ENCODE measurements at places on chromosomes 12 and 14.

DNA sequence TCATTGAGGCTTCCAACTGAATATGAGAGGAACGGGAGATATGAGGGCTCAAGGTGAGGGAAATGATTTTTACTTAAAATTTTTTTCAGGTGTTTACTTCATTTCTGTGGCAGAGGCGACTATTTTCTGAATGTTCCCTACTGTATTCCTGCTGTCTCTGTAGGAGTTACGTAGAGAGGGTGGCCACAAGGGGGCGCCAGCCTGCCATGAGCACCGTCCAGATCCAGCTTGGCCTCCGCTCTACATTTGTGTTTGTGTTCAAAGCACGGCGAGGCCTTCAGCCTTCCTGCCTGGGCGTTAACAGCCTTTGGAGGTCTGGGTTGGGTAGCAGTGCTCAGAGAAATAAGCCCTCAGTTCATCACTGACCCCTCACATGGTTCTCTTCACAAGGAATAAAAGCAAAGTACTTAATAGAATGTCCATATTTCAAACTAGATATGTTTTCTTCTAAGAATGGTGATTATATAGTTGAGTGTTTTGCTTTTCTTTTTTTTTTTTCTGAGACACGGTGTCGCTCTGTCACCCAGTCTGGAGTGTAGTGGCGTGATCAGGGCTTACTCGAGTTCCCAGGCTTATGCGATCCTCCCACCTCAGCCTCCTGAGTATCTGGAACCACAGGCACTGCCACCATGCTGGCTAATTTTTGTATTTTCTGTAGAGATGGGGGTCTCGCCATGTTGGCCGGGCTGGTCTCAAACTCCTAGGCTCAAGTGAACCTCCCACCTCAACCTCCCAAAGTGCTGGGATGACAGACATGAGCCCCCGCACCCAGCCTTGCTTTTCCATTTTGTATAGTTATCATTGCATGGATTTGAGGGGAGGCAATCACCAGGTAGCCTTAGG, 22.3 kb downstream of the CKB start:
- peak; percentile 76 for DNase-seq

- DNase-seq, result no peak
These were observed 22.0 kb upstream of the MGST1 start for GRCh38 chr12:16325426-16325825.

DNA sequence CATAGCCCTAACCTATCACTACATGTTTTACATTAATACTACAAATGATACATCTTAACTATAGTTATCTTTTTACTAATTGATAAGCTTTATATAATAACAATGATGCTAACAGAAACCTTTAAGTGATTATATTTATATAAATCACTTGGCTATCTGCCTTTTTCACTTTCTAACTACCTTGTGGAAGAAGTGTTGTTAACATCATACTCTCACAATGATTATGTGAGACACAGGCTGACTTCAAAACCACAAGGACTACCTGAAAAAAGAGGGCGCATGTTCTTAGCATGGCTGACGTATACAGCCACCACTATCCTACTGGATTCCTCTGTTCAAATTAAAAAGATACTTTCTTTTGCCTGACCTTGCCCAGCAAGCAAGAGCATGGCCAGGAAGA, 135.3 kb upstream of the SOX5 start:
- DNase-seq, result no peak

DNA sequence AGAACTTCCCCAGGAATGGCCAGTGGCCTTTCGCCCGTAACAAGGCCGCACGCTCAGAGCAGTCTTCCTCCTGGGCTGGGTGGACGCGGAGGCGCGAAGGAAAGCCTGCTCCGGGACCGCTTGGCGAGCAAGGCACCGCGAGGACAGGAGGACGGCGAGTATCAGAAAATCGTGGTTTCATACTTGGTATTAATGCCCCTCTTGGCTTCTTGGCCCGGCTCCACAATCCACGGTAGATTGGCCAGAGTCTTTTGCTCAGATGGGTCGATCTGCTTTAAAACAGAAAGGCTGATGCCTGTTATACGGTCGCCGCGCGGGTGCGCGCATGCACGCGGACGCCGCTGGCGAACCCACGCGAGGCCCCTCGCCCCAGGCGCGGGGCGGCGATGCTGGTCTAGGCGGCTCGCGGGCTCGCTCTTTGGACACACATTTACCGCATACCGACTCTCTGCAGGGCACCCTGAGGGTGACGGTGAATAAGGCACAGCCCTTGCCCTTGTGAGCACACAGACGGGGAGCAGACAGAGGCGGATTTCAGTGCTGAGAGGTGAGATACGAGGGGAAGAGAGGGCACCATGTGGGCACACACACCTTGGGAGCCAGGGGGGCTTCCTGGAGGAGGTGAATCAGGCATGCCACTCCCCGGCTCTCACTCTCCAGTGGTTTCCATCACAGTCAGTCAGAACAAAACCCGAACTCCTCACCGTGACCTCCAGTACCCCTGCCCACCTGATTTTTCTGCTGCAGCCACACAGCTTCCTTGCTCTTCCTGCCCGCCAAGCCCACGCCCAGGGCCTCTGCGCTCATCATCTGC, 100.7 kb downstream of the APAF1 start:
- peak; percentile 24 for DNase-seq

- DNase-seq, result no peak
These were observed 36.5 kb downstream of the WIF1 start for GRCh38 chr12:65084579-65084978.

- DNase-seq, result no peak
These were observed 90.9 kb upstream of the DCN start for GRCh38 chr12:91273560-91273959.

DNA sequence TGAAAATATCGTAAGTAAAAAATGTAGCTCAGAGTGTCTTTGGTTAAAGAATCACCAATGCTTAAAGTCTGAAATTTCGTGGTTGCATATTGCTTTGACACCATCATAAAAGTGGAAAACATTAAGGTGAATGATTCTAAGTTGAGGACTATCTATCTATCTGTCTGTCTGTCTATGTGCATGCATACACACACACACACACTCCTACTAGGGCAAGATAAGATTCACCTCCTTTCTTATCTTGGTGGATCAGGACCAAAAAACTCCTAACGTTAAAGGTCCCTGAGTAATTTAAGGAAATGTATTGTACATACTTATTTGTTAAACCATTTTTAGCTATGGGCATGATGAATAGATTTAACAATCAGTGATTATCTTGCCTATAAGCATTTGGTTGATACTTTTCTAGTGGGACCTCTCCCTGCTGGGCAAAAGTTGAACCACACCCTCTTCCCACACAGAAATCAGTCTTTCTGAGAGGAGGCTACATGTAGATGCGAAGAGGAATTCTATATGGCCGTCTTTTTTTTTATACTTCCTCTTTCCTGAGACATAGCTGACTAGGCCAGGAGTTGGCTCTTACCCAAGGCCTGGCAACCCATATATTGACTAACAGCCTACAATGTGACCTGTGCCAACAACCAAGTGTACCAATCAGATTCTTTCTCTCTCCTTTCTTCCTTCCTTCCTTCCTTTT, 19.3 kb upstream of the LLPH start:
- no peak for DNase-seq

- DNase-seq, result no peak
These were observed 68.2 kb downstream of the USP15 start for GRCh38 chr12:62328296-62328921.

- DNase-seq, result peak; percentile 56
These were observed 411.0 kb upstream of the OR4E1 start for GRCh38 chr14:22084393-22085281.

- DNase-seq, result no peak
These were observed 143.7 kb downstream of the ASCL4 start for GRCh38 chr12:107917912-107918800.

DNA sequence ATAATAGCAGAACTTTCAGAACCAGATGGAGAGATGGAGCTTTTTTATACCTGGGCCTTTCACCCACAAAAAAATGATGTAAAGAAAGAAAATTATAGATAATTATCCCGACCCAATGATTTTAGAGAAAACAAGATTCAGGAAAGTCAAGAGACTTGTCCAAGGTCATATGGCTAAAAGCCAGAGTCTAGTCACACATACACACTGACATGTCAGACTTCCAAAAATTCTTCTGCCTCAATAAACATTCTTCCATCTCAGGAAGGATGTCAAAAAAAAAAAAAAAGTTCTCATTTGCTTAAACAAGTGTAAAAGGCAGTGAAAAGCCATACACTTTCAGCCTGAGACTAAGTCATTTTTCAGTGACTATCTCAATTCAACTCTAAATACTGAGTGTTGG, 116.0 kb downstream of the PRICKLE1 start:
- DNase-seq, result no peak

DNA sequence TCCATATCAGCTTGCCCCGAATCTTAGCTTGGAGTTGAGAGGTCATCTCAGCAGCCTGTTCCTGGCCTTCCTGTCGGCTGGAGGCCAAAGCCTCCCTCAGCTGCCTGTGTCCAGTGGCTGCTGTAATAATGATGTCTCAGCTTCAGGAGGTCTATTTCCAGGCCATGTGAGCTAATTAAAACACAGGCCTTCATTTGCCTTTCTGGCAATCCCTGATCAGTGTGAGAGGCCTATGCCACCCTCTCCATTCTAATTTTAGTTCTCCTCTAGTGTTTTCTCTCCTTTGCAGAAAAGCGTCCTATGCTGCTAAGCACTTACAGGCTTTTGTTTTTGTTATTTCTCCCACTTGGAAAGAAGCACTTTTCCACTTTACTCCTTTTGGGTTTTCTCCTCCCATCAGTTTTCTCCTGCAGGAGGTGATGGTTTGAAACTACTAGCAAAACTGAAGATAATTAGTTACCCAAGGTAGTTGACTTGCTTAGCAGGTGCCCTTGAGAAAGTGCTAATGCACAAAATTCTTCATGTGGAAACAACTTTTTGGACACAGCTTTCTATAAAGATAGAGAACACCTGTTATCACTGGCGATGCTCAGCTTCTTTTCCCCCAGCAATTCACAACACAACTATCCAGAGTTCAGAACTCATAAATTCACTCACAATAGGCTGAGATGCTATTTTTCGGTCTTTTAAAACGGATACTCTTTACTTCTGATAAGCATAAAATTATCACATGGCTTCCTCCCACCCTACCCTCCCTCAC, 255.3 kb upstream of the GARIN6 start:
- DNase-seq, result no peak

- no peak for DNase-seq
These were observed 75.0 kb downstream of the EP400 start for GRCh38 chr12:132024758-132025157.

DNA sequence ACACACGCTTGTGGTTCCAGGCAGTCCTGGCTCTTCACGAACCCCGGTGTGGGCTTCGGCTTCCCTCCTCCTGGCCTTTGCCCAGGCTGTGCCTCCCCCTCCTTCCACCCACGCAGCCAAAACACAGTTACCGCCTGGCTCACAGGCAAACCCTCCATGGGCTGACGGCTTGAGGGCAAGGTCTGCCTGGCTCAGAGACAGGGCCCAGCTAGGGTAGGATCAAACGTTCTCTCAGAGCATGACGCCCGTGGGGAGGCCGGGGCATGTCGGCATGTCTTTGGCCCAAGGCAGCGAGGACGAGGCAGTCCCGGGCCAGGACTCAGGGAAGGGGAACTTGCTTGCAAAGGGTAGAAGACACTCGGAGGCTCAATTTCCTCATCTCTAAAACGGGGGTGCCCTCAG, 2.1 kb downstream of the SLC25A47 start:
- DNase-seq, result no peak

GRCh38 chr12:110906083-110906482, 14.3 kb downstream of the MYL2 start:
- DNase-seq, result no peak

DNA sequence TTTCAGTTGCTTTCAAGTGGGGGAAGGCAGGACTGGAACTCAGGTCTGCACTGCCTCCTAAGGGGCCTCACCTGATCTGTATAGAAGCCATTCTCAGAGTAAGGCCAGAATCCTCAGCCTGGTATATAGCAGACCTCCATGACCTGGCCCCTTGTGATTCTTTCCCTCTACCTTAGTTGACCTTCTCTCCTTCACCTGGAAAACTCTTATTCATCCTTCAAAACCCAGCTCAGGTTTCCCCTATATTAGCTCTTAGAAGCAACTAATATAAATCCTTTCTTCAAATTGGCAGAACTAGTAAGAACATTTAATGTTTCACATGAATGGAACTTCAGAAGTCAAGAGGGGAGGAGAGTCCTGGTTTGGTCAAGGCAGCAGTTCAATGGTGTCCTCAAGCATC, 26.0 kb upstream of the WSCD2 start:
- no peak for DNase-seq

DNA sequence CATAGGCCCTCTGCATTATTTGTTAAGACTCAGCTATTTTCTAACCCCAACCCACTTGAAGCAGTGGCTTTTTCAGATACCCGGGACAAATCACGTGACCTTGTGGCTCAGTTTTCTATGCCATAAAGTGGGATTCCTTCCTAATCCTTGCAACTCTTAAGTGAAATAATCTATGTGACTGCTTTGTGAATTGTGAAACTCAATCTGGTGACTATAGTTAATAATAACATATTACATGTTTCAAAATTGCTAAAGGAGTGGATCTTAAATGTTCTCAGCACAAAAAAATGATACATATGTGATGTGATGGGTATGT, 17.3 kb downstream of the EML1 start:
- no peak for DNase-seq

DNA sequence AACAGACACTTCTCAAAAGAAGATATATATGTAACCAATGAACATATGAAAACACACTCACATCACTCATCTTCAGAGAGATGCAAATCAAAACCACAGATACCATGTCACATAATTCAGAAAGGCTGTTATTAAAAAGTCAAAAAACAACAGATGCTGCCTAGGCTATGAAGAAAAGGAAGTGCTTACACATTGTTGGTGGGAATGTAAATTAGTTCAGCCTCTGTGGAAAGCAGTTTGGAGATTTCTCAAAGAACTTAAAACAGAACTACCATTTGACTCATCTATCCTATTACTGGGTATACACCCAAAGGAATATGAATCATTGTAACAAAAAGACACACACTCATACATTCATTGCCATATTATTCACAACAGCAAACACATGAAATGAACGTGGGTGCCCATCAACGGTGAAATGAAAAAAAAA, 35.1 kb downstream of the EIF2S3B start:
- peak; percentile 21 for DNase-seq

- no peak for DNase-seq
These were observed 253.1 kb downstream of the PDZRN4 start for GRCh38 chr12:41441180-41441579.

All from amniotic epithelial cell (primary cell).